ENCODE measurements at places on chromosomes 5 and 9. TPM values are rescaled to one million over a fixed set of nuclear protein-coding genes. Genes with fewer than 3 reads are reported as not detected.

Gene SLC6A7
- not detected for total RNA-seq

Gene NUTM2F
- total RNA-seq = not detected

Gene CCL27
- total RNA-seq = not detected

Gene KLF9
- 76.4 TPM for total RNA-seq

Gene SPINK6
- not detected for total RNA-seq

Gene IRX1
- 9.6 TPM for total RNA-seq

Measured in subcutaneous preadipocyte (primary cell).